CD4-positive, alpha-beta T cell (primary cell): ENCODE measurements at places on chromosomes 7 and 10.

- no peak for DNase-seq
Observed at GRCh38 chr7:129496653-129497052, 5.7 kb upstream of the SMKR1 start.

DNA sequence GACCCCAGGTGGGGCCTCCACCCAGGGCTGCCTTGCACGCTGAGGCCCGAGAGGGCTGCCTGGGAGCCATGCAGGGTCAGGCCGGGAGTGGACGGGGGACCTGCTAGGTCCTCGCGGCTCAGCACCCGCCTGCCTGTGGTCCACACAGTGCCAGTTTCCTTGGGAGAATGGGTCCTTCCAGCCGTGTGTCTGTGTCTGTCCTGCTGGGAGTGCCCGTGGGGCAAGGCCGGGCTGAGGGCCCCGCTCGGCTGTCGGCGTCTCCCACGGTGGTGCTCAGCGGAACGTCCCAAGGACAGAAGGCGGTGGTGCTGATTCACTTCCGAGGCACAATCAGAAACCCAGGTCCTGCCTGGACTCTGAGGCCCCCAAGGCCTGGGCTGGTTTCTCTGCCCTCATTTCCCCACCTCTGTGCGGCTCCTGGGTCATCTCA is 23.2 kb upstream of the GTPBP4 start:
- no peak for DNase-seq

DNA sequence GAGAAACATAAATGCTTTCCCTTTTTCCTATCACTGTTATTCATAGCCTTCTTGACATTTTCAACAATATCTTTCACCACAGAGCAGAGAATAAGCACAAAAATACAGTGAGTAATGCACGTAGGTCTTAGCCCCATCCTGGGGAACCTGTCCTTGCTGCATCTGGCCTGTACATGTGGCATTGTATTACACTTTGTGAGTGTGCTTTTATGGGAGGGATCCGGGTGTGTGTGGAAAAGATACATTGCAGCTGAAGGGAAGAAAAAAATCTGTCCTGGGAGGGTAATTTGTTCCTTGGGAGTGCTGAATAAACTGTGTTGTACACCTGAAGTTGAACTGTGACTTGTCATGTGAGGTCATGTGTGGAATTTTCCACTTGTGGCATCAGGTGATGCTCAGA is 422.7 kb upstream of the LRGUK start:
- no peak for DNase-seq

GRCh38 chr7:50341724-50342123 is 37.2 kb downstream of the IKZF1 start:
- DNase-seq: no peak

GRCh38 chr10:90988024-90988423 is 67.1 kb upstream of the ANKRD1 start:
- no peak for DNase-seq

GRCh38 chr7:2111568-2111967 is 121.2 kb downstream of the MAD1L1 start:
- no peak for DNase-seq

DNA sequence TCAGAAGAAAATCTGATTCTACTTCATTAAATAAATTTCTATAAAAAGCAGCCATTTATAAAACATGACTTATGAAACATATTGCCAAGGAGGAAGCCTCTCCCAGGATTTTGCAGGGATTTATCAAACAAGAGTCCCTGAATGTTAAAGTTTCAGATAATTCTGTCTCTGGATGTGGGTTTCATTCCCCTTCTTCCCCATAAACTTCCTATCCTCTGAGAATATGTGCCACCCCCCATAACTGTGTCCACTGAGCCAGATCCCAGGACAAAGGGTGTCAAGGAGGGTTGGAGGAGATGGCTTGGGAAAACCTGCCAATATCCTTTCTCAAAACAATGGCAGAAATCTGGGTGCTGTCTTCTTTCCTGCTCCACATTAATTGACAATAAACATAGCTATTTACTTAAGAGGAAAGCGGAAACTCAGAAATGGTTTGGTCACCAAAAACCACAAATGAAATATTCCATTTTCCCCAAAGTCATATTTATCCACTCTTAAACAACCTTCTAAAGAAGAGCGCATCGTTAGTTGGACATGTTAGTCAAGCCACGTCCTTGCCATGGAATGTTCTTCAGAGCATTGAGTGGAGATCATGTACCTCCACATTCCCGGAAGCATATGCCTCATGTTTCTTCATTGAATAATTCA is 54.3 kb upstream of the AKR1E2 start:
- no peak for DNase-seq

DNA sequence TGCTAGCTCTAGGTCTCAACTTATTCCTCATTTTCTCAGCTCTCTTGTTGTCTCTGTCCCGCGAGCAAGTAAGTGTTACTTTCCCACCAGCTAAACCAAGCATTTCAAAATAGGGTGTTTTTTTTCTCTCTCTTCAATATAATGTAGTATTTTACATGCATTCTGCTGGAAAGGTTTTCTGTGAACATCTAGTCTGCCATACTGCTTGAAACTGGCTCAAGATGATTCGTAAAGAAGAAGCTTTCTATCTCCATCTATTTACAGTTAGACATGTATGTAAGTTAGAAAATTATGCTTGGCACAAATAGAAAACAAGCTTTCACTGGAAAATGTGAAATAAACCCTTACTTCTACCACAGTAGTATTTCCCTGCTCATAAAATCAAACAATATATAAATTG is 31.2 kb downstream of the C1QL3 start:
- DNase-seq: no peak

GRCh38 chr7:2726316-2727018 is 38.5 kb downstream of the AMZ1 start:
- no peak for DNase-seq

DNA sequence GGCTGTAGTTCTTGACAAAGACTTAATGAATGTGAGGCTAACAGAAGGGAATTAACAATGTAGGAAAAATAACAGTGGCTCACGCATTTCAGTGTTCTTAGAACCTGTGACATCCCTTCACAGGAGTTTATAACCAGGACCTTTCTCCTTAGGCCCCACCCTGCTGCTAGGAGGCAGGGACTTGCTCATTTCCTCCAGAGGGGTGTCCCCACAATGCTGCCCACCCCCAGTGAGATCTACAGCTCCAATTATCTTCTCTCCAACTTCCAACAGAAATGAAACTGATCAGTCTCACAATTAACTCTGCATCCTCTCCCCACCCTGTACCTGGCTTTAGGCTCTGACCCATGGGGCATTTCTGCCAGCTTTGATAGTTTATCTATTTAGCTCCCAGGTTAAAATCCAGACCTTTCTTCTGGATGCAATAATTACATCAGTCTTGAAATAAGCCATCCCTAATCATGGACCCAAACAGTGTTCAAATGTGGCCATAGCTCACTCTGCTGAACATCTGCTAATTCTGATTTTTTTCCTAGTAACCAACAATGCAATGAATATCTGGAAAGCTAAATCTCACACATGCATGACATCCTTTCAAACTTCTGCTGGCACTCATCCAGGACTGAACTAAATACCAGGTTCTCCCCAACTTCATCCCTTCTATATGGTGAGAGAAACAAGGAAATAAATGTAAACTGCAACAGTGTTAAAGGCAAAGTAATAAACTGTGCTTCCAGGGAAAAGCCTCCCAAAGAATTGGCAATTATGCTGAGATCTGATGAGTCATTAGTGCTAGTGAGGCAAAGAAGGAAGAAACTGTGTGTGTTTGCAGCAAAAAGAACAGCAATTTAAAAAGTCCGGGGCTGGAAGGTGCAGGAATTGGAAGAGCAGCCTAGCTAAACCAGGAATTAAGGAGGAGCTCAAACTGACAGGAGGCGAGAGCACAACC is 64.6 kb downstream of the HERPUD2 start:
- no peak for DNase-seq

DNA sequence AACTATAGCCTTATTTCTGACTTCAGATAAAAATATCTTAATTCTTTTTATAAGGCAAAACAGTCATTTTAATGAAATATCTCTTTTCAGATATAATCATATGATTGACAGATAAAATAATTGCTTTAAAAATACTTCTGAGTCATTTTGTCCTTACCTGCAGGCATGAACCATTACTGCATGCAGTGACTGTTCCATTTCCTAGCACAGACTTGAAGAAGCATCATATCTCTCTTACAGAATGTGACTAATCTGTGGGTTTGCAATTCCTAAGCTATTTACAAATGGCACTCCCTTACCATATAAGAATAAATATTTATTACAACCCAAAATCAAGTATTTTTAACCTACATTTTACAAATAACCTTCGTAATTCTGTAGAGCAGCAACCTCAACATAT is 120.7 kb downstream of the SRPK2 start:
- no peak for DNase-seq

- no peak for DNase-seq
Observed at GRCh38 chr10:99368646-99369045, 39.5 kb downstream of the CNNM1 start.

DNA sequence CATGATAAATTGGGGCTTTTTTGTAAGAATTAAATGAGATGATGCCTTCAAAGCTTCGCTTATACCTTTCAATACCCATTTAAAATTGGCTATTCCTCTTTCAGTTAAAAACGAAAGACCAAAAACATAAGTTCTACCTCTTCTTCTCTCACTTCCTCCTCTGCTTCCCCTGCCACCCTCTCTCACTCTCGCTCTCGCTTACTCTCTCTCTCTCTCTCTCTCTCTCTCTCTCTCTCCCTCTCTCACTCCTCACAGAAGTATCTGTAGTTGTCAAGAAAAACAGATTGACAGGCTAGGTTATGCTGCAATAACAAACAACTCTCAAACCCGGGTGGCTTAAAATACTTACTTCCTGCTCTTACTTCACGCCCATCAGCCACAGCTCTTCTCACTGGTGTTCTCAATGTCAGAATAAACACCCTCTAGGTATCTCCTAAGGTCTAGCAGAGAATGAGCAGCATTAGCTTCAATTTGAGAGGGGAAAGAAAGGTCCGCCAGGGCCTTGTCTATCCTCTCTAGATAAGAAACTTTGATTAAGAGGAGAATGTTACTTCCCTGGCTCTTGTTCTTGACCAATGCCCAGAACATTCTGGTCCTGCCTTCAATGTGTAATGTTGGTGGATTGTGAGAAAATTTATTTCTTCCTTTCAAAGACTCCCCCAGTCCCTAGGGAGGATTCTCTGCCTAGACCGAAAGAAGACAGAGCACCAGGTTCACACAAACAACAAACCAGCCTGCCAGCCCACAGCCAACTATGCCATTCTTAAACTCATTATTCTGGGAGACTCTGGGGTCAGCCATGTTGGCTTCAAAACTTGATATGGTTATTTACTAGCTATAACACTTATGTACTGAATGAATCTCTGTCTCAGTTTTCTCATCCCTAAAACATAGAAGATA is 1028.7 kb downstream of the XPNPEP1 start:
- DNase-seq: no peak

GRCh38 chr10:89082086-89082485 is 91.5 kb downstream of the FAS start:
- DNase-seq: no peak

DNA sequence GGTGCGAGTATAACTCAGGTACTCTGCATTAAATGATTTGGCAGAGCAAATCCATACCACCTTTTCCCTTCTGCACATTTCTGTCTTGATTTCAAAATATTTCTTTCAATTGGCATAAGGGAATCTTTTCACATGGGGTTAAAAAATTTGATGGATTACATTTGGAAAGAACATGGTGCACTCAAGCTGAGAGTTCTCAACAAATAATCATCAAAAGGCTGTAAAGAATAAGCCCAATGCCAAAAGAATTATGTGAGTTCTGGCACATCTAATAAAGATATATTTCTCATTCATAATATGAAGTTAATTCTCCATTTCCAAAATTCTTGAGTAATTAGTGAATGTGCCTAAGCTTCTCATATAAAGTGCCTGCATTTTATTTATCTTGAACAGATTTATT is 223.1 kb downstream of the GPR37 start:
- no peak for DNase-seq

GRCh38 chr10:6271663-6272062 is 68.9 kb downstream of the PFKFB3 start:
- DNase-seq: no peak

DNA sequence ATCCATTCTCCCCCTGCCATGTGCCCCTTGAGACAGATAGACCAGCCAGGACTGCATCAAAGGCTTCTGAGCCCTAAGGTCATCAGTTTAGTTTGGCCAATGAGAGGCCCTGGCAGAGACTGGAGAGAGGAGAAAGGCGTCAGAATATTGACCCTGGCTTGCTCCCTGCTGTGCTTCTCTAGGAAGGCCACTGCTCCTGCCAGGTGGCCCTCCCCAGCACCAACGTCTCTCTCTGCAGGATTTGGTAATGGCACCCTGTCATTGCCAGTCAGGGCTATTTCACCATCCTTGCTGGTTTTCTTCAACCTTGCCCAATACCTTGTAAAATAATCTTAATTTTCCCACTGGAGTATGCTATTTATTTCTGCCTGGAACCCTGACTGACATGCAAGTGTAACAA is 38.8 kb upstream of the ZRANB1 start:
- DNase-seq: no peak

- no peak for DNase-seq
Observed at GRCh38 chr7:45067582-45067981, 21.2 kb downstream of the NACAD start.

DNA sequence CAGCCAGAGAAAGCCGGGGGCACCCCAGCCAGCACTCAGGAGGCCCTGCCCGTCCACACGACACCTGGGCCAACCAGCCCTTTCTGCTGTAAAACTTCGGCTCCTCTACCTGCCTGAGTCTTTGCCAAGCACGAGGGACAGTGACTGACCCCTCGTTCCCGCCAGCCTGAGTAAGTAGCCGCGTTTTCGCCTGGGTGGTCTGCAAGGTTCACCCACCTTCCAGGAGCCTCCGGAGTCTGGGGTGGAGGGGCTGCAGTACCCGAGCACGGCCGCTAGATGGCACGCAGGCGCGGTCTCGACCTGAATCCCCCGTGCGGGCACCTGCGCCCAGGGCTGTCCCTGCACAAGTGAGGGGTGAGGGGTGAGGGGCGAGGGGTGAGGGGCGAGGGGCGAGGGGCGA is 192.7 kb downstream of the PTPRN2 start:
- DNase-seq: peak; percentile 45

DNA sequence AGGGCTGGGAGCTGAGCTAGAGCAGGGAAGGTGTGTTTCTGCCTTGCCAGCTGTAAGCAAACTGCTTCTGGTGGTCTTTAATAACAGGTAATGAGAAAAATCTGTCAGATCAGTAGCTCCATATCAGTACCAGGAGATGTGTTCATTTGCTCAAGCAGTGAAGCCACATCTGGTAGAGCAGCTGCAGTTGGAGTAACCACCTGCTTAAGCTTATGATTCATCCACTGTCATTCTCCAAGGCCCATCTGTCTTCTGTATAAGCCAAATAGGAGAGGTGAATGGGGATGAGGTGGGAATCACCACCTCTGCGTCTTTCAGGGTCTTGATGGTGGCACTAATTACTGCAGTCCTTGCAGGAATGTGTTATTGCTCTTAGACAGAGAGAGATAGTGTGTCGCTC is 18.4 kb upstream of the COBL start:
- DNase-seq: no peak

- no peak for DNase-seq
Observed at GRCh38 chr10:89653410-89653869, 8.4 kb upstream of the PANK1 start.

DNA sequence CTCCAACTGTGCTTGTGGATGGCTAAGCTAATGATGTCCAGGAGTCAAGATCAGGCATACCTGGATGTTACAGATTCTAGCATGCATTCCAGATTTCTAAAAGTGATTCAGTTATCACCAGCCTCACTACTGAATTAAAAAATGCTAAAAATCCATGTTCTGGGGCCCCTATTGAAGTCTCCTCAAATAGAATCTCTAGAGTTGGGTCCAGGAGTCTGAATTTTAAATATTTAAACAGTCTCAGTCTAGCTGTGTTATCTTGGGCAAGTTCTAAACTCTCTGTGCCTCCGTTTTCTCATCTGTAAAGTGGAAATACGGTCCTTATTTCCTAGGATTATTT is 5.0 kb downstream of the ARID5B start:
- DNase-seq: no peak

GRCh38 chr10:95889830-95890229 is 17.9 kb upstream of the CC2D2B start:
- no peak for DNase-seq
